Left renal cortex interstitium (tissue), 4 donors: ENCODE measurements at places on chromosomes 2 and 18. TPM values are rescaled to one million over a fixed set of nuclear protein-coding genes. Genes with fewer than 3 reads are reported as not detected.

NGEF gene
- polyA plus RNA-seq, result 3.5 TPM

AFF3 gene
- polyA plus RNA-seq, result 18.4 TPM

PSD4 gene
- polyA plus RNA-seq, result 9.1 TPM

KCNJ13 gene
- polyA plus RNA-seq, result 3.8 TPM

UGT1A8 gene
- not detected for polyA plus RNA-seq

DOK6 gene
- 15.5 TPM for polyA plus RNA-seq

CCBE1 gene
- polyA plus RNA-seq, result 33.2 TPM

MAL gene
- 341 TPM for polyA plus RNA-seq

SETBP1 gene
- 29.0 TPM for polyA plus RNA-seq

HMSD gene
- polyA plus RNA-seq, result 1.8 TPM

PKDCC gene
- 414 TPM for polyA plus RNA-seq

MRPL53 gene
- polyA plus RNA-seq, result 50.4 TPM

CAPN14 gene
- polyA plus RNA-seq, result not detected

CROCC2 gene
- 0.03 TPM for polyA plus RNA-seq

VWA3B gene
- polyA plus RNA-seq, result 0.36 TPM

C2orf81 gene
- polyA plus RNA-seq, result 8.2 TPM

IGFBP5 gene
- 464 TPM for polyA plus RNA-seq

DLGAP1 gene
- polyA plus RNA-seq, result 4.8 TPM

D2HGDH gene
- polyA plus RNA-seq, result 59.6 TPM

SLC4A3 gene
- 9.6 TPM for polyA plus RNA-seq

VSNL1 gene
- polyA plus RNA-seq, result 5.8 TPM

STARD6 gene
- 0.25 TPM for polyA plus RNA-seq
